ENCODE measurements at places on chromosomes 5 and 9.

GRCh38 chr9:69181908-69182353 is 7.9 kb downstream of the TJP2 start:
- DNase-seq = no peak

DNA sequence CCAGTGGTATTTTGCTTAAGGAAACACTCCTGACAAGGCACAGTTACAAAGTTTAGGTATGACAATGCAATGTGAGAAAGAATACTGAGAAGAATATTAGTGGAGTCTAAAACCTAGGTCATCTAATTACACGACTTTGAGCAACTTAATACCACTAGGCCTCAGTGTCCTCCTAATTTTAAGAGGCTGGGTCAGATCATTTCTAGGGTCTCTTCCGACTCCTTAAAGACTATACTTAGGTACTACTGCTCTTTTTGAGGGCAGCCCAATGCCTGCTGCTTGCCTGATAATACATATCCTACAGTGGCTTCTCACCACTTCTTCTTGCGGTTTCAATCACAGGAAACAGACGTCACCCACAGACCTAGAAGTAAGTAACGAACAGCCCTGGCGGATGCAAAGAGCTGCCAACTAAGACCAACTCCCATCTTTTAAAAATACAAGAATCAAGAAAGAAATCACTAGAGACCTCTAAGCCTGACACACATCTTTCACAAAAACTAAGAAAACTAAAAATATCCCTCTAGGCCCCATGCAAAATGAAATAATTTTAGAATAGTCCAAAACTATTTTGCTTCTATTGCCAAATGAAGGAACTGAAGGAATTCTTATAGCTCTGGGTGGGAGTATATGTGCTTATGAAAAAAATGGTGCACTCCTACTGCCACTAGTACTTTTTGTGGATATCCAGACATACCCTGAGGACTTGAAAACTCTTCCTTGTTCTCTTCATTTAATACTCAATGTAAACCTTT is 13.1 kb downstream of the DIAPH1 start:
- DNase-seq = no peak

DNA sequence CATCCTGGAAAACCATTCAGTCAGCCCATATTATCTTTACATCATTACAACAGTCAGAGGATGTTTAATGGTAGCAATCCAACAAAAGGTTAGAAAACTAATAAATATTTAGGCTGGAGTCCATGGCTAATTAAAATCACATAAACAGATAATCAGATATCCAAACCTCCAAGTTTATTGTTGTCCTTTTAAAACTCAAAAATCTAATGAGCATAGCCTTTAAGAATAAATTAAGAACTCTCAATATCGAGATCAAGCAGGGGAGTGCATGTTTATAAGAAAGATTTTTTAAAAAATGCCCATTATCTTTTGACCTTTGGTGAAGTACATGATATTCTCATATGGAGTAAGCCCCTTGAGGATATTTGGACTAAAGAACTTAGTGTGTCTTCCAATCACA is 842.9 kb upstream of the SEMA6A start:
- no peak for DNase-seq

DNA sequence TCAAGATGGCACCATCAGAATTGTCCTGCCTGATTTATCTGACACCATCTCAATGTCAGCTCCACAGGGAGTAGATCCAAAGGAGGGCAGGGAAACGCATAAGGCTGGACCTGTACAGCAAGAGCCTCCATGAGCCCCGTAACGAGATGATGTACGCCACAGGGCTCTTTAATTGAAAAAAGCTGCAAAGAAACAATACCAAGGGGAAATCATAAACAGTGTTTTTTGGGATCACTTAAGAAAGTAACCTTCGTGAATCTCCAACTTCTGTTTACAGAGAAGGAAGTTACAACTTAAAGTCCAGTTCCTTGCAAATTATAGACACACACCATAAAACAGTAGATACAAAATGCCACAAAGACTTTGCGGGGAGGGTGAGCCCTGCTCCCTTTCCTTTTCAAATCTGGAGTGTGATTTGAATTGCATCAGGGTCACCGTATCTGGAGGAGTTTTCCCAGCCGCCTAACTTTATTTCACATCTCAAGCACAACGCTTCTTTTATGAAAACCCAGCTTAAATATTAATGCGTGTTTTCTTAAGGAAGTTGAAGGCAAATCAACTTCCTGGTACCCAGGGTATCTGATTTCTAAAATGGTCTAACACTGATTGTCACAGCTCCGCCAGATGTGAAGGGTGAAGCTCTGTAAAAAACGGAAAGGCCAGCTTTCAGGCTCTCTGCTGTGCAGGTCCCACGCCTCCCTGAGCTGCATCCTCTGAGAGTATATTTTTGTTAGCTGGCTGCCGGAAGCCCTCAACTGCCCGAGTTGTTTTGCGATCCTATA is 88.9 kb downstream of the EBF1 start:
- DNase-seq = no peak

- no peak for DNase-seq
Measured at GRCh38 chr5:19488786-19489185, 499.2 kb downstream of the CDH18 start.

GRCh38 chr5:55994998-55995914 is 493 bp upstream of the IL6ST start:
- DNase-seq = peak; percentile 99

GRCh38 chr5:127645300-127645726 is 3.6 kb upstream of the CTXN3 start:
- no peak for DNase-seq

DNA sequence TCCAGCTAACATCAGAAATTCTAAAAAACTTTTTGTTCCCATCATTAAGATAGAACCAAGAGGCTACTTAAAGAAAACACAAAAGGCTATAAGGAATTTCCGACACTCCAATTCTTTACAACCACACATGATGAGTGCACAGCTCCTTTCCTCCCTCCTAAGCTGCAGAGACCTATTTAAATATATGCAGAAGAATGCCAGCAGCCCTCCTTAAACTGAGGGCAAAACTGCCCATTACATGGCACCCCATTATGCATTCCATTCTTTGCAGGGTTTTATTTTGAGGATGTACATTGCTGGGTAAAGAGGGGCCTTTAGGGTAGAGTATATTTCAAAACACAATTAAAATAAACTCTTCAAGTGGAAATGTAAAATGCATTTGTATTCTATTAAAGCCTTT is 502.9 kb downstream of the RASEF start:
- no peak for DNase-seq

DNA sequence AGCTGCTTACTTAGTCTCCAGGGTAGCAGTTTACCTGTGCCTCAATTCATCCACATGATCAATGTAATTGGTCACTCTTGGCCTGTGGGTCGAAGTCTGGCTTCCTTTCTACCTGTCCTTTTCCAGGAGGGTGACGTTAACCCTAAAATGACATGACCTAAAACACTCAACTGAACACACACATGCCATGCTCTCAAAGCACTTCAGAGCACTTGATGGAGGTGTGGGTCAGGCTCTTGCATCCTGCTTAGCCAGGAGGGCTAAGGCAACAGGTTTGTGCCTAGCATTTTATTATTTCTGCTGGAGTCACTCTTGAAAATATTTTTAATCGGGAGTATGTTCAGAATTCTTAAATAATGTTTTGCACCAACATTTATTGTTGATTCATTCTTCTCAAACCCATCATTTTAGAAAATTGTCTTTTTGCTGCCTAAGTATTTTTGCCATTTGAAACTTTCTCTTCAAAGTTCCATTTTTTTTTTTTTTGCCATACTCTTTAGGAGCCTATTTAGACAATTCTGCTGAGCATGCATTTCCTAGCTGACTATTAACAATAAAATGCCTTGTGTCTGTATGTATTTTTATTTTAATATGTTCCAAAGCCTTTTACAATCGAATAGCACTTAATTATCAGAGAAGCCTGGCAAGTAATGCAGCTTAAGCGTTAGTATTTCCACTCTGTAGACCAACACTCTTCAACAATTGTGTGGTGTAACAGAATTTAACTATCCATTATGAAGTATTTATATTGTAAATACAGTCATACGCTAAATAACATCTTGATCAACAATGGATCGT is 59.1 kb downstream of the ATP10B start:
- no peak for DNase-seq

- no peak for DNase-seq
Measured at GRCh38 chr9:7542693-7543092, 256.9 kb downstream of the DMAC1 start.

DNA sequence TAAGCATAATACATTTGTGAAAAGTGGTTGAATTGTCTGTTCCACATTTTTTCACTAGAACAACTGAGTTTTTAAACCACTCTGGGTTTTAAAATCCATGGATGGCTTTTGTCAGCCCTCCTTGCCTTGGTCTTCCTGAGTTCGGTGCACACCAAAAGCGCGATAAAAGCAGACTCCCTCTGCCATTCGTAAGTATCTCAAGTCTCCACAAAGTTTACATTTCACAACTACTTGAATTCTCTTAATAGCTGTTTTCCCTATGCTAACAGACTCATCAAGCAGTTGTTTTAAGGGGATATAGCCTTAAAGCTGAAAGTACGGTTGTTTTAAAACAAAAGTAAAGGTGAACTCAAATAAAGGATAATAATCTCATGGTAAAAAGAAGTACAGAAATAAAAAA is 52.9 kb downstream of the GLIS3 start:
- DNase-seq = no peak

- no peak for DNase-seq
Measured at GRCh38 chr5:21654556-21654955, 1198.6 kb downstream of the CDH12 start.

DNA sequence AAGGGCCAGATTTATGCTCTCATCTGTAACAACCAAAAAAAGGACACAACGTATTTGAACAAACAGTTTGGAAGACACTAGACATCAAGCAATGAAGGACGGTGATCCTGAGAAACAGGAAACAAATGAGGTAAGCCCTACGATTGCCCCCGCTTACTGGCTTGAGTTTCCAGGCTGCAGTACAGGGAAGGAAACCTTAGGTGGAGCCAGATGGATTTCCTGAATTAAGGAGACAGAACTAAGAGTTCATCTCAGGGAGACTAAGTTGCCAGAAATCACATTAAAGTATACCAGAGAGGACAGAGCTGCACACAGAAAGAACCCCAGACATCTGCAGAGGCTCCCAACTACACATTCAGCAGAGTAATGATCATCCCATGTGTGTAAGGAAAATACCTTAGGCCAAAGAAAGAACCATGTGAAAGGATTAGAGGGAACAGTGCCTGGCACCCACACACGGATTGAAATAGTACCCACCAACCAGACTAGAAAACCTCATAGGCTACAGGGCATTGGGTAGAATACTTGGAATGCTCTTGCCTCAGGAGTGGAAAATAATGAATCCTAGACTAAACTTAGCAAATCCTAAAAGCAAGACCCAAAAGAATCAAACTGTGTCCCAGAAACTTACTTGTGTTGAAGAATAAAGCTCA is 99.3 kb upstream of the NIPBL start:
- DNase-seq = peak; percentile 26

DNA sequence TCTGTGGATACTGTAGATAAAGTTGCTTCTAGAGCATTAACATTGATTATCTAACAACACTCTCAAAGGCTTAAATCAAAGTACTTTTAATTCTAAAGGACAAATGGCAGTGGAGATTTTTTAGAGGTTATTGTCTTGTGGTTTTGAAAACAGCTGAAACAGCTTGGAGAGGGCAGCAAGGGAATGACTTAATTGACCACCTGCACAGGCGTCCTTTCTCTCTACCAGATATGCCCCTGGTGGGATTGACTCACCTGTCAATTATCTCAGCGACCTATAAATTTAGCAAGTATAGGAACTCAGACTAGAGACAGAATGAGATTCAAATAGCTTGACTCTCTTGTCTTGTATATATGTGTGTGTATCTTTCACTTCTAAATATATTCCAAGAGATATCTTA is 13.5 kb downstream of the ARL14EPL start:
- no peak for DNase-seq

- DNase-seq = no peak
Measured at GRCh38 chr9:6708732-6709131, 49.0 kb upstream of the KDM4C start.

- no peak for DNase-seq
Measured at GRCh38 chr5:67262206-67262605, 65.6 kb upstream of the CD180 start.

DNA sequence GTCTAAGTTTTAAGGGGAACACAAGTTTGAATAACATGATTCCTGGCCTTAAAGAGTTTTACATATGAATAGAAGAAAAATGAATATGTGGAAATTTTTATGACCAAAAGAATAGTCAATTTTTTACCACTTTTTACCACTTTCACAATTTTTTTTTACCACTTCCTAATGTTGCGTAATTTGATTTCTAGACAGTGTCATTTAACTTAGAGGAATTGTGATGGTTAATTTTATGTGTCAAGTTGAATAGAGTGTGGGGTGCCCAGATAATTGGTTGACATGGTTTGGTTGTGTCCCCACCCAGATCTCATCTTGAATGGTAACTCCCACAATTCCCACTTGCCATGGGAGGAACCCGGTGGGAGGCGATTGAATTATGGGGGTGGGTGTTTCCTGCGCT is 416.6 kb downstream of the KIF4B start:
- DNase-seq = no peak

DNA sequence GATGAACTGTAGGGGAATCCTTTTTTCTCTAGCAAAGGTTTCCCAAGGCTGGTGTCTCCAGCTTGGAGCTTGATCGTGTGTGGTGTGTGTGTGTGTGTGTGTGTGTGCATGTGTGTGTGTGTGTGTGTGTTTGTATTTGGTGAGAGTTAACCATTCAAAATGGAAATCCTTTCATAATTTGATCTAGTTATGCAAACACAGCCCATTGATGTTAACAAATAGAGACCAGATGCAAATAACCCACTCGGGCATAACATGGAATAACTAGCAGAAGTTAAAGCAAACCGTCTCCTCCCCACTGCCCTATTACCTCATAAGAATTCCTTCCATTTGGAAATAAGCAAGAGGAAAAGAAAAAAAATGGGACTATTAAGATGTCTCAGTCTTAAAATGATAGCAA is 24.9 kb upstream of the ZSWIM6 start:
- DNase-seq = no peak

- no peak for DNase-seq
Measured at GRCh38 chr5:50749873-50750272, 83.4 kb downstream of the PARP8 start.

DNA sequence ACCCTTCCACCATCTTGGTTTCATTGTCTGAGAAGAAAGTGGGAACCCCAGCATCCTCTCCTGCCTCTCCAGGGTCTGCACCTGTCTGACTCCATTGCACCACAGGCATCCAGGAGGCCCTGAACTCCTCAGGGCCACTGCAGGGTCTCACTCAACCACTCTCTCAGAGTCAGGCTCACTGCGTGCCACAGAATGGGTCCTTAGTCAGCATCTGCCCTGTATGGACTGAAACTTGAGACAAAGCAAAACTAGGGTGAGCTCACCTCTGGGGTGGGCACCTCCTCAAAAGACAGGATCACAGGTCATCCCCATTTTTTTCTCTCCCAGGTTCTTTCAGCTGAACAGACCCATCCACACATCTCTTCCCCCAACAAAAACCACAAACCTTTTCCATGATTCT is 59.2 kb upstream of the CPEB4 start:
- DNase-seq = no peak

DNA sequence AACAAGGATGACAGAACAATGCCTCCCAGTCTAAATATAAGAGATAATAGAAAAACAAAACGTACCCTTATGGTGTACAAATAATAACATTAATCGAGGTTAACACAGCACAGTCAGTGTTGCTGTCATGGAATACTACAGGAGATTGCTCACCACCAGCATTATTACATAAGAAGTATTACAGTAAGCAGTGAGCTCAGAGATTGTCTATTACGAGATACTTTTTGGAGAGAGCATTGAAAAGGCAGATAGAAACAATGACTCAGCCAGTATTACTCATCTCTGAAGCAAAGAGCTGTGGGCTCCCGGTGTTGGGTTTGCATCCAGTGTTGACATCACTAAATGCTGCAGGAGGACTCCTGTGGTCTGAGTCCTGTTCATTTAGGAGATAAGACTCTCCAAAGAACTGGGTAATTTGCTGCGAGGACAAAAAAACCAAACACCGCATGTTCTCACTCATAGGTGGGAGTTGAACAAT is 191.9 kb upstream of the SEMA6A start:
- DNase-seq = peak; percentile 34

Data from BE2C (cell line).